Peyer's patch (tissue), 4 donors: ENCODE measurements at places on chromosomes 3 and 15.

- DNase-seq = peak; percentile 44
Measured at GRCh38 chr3:48402281-48402732, 27.6 kb downstream of the PLXNB1 start.

- no peak for DNase-seq
Measured at GRCh38 chr3:49607796-49608195, 53.5 kb downstream of the BSN start.

DNA sequence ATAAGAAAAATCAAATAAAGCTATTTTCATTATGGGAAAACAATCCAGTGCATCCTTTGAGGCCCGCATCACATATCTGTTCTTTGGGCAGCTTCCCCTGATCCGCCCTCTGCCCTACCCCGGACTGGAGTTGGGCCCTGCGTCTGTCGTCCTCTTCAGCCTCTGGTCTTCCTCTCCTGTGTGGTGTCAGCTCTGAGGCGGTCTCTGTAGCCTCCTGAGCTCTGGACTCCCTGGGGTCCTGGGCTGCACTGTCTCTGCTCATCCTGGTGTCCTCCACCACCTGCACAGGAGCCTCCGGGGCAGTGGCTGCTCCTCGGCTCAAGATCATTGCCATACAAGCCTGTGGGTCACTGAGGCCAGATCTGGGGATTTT, 7.4 kb upstream of the SNX22 start:
- no peak for DNase-seq

DNA sequence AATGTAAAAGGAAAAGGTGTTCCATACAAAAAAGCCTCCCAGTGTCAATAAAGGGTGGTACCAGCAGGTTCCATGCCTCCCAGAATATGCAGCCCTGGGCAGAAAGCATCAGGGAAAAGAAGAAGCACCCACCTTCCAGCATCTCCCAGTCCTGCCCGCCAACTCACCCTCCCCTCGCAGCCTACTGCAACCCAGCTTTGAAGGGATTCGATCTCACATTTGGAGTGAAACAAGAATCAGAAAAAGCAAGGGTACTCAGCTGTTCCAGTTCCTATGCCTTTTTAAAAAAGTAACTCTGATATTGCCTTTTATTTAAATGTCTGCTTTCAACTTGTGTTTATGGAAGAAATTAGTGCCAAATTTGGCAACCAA, 166.9 kb downstream of the ADAMTS17 start:
- DNase-seq = no peak

- DNase-seq = peak; percentile 69
Measured at GRCh38 chr3:39150803-39151631, 2.4 kb downstream of the CSRNP1 start.

DNA sequence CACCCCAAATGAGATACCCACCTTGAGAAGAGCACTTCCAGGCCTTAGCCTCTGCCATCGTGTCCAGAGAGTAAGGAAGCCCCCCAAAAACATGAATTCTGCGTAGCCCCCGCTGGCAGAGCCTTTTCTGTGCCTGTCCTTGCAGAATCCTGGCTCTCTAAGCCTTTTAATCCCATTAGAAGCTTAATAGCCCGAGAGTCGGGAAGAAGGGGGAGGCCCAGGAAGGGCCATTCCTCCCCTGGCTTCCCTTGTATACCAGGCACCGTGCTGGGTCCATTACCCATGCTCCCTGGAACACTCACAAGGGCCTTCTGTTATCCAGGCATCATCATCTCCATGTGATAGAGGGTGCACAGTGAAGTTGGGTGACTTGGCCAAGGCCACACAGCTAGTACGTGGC, 7.1 kb downstream of the SPTBN5 start:
- no peak for DNase-seq

DNA sequence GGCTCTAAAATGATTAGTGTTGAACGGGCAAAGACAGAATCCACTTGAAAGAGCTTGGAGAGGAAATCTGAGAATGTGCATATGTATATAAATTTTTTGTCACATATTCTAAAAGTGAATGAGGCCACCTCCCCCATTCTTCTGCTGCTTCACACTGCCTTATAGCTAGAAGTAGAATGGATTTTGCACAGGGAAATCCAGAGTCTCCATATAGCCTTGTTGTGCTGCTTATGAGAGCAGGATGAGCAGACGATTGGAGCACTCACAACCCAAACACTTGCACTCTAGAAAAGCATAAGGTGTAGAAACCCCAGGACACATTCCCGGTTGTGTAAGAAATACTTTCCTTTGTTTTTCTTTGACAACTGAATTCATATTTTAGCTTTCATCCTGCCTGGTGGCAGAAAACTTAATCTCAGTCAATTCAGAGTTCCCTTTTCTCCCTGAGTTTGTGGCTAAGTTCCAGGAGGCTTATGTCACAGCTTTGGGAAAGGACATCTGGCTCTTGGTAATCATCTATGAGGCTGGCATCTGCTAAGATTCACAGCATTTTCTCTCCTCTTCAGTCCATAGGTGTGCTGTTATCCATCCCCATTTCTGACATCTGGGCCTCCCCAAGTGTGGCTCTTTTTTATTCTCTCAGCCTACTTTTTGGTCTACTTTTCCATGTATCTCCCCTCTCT, 188.4 kb upstream of the PFN2 start:
- DNase-seq = no peak

- DNase-seq = no peak
Measured at GRCh38 chr3:114011059-114011797, 45.1 kb downstream of the CCDC191 start.

- no peak for DNase-seq
Measured at GRCh38 chr15:76678766-76679165, 226.4 kb downstream of the SCAPER start.

GRCh38 chr15:66919421-66919820, 146.0 kb upstream of the SMAD3 start:
- no peak for DNase-seq

DNA sequence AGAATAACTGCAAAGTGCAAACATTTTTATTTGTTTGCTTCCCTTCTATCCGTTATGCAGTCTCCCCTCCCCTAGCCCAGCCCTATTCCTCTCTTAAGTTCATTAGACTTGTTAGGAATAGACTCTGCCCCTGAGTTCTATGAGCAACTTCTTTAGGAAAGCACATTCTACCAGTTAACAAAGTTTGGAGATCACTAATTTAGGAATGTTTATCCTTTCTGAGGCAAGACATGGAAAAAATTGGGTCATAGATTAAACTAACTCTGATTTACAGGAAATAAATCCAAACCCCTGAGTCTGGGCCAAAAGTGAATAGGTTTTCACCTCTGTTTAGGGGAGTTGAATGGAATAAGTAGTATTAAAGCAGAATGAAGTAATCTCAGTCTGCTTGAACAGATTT, 34.4 kb downstream of the C3orf80 start:
- DNase-seq = no peak

- peak; percentile 64 for DNase-seq
Measured at GRCh38 chr3:129383292-129383860, 45.1 kb downstream of the EFCAB12 start.

DNA sequence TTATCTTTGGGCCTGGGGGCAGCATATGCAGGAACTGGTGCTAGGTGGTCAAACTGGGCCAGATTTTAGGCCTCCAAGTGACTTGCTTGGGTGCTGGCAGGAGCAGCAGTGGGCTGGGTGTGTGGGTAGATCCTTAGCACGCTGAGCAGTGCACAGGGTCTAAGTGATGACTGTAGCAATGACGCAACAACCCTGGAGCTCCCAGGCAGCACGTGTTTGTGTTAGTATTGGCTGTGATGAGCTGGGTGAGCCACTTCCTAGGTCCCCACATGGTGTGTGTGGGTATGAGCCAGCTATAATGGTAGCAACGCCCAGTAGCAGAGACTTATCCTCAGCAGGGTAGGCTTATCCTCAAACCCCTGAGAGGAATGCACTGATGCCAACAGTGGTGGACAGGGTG, 570.6 kb upstream of the ROBO1 start:
- no peak for DNase-seq

DNA sequence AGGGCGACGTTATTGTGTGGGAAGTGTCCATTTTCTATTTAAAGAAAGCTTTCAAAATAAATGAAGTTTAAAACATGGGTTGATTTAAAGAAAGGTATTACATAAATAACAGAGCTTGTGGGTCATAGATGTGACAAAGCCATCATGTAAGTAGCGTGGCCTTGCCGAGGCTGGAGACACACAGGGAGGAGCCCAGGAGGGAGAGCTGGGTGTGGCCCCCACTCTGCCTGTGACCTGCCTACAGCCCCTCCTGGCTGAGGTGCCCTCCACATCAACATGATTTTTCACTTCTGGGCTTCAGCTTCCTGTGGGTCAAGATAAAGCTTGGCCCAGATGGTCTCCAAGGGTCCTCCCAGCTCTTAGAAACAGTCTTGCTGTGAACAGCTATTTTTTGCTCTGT, 12.5 kb upstream of the MGLL start:
- DNase-seq = no peak
